ENCODE measurements at places on chromosomes 16 and 17.

GRCh38 chr17:38871247-38872015 lies 1.6 kb downstream of the LASP1 start:
- no peak for DNase-seq

- no peak for DNase-seq
Observed at GRCh38 chr17:7132511-7133094, 18.0 kb upstream of the ASGR2 start.

- DNase-seq: no peak
Observed at GRCh38 chr16:88309174-88309907, 73.4 kb upstream of the ZNF469 start.

- DNase-seq: no peak
Observed at GRCh38 chr16:23679274-23679985, 741 bp downstream of the PLK1 start.

GRCh38 chr17:83180996-83181481 lies 101.6 kb downstream of the METRNL start:
- DNase-seq: no peak

- no peak for DNase-seq
Observed at GRCh38 chr16:56513972-56514371, 5.9 kb downstream of the BBS2 start.

DNA sequence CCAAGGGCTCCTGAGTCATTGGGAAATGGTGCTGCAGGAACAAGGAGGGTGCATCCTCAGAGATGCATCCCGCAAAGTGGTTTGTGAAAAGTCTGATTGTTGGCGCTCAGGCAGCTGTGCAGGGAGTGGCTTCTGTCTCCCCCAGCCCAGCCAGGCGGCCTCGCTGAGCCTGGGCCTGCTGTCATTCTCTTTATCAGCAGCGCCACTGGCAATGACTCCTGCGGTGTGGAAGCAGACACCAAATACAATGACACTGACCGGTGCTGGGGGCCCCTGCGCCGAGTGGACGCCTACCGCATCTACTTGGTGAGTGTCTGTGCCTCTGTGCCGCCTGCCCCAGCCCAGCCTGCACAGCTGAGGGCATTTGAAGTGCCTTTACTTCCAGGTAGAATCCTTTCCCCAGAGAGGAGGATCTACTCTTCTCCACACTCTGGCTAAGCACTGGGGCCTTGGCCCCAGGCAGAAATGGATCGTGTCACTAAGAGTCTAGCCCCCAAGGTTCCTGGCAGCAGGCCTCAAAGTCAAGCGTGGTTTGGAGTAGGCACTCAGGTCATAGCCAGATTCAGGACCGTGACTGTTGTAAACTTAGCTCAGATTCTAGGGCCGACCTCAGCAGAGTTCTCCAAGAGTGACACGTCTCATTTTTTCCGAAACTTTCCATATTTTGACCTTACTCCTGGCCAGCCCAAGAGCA lies 19.3 kb upstream of the NAT9 start:
- DNase-seq: no peak

- DNase-seq: no peak
Observed at GRCh38 chr16:50036426-50036825, 11.4 kb downstream of the CNEP1R1 start.

- DNase-seq: no peak
Observed at GRCh38 chr16:14331020-14331419, 259.9 kb downstream of the MRTFB start.

DNA sequence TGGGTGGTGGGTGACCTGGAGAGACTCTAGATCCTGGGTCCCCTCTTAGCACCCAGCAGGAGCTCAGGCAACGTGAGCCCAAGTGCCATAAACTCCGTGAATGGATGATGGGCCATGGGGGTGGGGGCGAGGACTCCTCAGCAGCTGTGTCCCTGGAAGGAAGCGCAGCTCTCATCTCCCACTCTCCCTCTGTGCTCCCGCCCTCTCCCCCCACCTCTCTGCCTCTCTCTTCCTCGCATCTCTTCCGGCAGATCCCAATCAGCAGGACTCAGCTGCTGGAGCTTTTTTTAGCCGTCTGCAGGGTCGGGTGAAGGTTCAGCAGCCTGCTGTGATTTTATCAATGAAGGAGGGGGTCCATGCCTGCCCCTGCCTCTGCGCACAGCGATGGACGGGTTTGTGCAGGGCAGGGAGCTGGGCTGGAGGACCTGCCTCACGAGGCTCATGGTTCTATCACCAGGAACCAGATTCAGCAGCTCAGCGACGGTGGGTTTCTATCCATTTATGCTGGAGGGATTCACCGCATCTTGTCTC lies 8.3 kb downstream of the CCR7 start:
- DNase-seq: no peak

DNA sequence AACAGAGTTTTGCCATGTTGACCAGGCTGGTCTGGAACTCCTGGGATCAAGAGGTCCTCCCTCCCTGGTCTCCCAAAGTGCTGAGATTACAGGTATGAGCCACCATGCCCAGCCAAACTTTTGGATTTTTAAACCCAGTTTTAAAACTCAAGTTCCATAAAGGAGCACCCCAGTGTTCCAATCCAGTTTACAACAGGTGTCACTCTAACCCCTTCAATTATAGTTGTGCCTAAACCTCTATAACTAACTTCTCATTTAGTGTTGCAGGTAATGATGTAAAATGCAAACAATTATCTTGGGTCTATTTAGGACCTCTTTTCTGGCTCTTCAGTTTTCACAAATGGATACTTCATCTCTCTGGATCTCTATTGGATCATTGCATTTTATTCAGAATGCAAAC lies 7.8 kb upstream of the ADAP2 start:
- DNase-seq: no peak

- DNase-seq: no peak
Observed at GRCh38 chr16:10552998-10553491, 27.4 kb downstream of the EMP2 start.

DNA sequence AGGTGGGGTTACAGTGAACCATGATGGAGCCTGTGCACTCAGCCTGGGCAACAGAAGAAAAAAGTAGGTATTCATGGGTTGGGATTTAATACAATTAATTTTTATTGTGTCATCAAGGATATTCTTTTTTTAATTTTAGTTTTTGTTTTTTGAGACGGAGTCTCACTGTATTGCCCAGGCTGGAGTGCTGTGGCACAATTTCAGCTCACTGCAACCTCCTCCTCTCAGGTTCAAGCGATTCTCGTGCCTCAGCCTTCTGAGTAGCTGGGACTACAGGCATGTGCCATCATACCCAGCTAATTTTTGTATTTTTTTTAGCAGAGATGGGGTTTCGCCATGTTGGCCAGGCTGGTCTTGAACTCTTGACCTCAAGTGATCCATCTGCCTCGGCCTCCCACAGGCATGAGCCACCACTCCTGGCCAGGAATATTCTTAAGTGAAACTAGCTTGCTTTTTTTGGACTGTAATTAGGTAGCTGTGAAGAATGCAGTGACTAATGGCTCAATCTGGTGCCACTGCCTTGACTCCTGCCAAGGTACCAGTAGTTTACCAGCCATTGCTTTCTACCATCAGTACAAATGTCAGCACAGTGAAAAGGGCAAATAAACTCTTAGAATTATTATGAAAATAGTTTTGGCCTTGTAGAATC lies 4.8 kb downstream of the PPM1D start:
- DNase-seq: no peak

GRCh38 chr17:54153423-54153822 lies 330.7 kb downstream of the KIF2B start:
- no peak for DNase-seq

DNA sequence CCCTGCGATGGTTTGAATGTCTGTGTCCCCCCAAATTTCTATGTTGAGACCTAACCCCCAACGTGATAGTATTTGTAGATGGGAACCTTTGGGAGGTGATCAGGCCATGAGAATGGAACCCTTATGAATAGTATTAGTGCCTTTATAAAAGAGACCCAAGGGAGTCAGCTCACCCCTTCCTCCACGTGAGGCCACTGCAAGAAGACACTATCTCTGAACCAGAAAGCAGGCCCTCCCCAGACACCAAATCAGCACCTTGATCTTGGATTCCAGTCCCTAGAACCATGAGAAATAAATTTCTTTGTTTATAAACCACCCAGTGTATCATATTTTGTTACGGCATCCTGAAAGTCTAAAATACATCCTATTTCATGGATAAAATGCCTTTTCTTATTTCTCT lies 64.4 kb upstream of the LRRC37A3 start:
- DNase-seq: no peak

DNA sequence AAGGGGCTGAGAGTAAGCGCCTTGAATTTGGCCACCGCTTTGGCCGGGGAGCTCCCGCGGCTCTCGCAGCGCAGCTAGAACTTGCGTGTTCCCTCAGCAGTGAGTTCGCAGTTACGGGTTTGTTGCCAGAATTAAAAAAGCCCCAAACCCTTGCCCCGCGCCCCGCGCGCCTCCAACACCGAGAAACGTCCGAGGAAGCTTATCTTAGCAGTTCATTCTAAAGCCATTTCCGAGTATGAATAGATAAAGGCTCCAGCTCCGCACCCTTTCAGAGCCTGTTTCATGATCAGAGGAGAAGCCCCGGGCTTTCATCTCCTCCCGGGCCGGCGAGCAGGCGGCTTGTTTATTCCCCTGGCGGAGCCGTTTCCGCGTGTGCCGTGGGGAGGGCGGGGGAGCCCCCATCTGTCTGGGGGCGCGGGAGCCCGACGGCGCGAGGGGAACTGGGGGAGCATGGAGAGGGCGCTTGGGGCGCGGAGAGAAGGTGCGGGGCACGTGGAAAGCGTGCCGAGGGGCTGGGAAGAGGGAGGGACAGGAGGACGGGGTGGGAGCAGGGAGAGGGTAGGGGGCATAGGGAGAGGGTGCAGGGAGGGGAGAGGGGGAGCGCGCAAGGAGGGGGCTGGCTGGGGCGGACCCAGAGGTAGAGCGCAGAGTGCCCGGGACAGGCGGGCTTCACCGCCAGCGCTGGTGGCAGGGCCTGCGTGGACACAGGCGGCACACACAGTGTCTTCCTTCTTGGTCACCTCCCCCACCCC lies 9.9 kb downstream of the TBX4 start:
- DNase-seq: no peak

DNA sequence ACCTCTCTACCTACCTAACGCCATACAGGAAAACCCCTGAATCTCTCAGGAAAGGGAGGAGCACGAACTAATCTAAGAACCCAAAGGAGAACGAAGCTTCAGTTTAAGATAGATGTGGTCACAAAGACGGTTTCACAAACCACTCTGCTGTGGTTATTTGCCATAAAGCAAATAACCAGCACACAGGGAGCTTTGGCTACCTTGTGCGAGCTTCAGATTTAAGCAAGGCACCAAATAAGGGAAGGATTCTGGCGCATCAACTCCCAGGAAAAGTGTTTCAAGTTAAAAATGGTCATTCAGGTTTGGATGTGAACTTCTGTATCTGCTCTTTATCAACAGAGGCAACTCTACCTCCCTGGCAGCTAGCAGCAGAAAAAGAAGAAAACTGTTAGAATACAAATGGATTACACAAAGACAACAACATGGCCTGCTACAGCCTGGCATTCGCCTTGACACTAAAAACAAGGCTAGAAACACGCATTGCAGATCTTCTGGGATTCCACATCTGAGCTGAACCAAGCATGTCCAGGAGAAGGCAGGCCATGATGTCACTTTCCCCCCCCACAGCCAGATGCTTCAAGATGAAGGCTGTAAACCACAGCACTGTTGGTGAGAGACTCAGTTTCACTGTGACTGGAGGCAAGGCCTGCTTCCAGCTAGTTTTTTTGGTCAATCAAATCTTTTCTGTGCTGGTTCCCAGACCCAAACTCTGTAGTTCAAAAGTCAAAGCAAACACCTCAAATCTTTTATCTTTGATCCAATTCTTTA lies 43.6 kb downstream of the SMG6 start:
- DNase-seq: no peak

DNA sequence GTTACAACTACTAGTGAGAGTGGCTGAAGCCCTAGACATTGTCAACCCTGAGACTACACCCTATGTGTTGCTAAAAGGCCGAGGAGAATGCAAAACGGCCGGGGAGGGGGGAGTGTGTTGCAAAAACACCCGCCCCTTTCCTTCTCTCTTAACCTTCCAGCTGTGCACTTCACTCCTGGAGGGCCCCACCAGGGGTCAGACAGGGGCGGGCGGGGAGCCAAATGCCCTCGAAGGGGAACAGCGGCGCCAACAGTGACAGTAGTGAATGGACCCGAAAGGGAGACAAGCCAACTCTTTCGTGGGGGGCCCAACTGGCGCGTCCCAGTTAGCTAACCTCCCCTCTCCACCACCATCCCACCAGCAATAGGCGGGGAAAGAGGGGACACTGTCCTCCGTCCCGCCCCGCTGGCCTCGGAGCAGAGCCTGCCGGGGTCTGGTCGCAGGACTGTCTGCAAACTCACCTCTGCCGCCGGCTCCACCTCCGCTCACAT lies 352 bp downstream of the MARF1 start:
- DNase-seq: no peak

- no peak for DNase-seq
Observed at GRCh38 chr17:49993423-49994060, 1.5 kb downstream of the DLX3 start.

- DNase-seq: no peak
Observed at GRCh38 chr17:319266-319665, 33.3 kb downstream of the RPH3AL start.

- no peak for DNase-seq
Observed at GRCh38 chr16:10992797-10993196, 48.4 kb downstream of the CLEC16A start.

- no peak for DNase-seq
Observed at GRCh38 chr17:15436473-15437302, 30.7 kb downstream of the CDRT4 start.

GRCh38 chr17:36498155-36498554 lies 11.7 kb downstream of the ZNHIT3 start:
- DNase-seq: no peak

DNA sequence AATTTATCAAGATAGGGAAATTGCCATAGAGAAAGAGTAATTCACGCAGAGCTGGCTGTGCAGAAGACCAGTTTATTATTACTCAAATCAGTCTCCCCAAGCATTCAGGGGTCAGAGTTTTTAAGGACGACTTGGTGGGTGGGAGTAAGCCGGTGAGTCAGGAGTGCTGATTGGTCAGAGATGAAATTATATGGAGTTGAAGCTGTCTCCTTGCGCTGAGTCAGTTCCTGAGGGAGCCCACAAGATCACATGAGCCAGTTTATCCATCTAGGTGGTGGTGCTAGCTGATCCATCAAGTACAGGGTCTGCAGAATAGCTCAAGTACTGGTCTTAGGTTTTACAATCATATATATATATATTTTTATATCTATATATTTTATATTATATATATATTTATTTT lies 6.0 kb upstream of the AQP8 start:
- no peak for DNase-seq

GRCh38 chr16:14321542-14321941 lies 250.4 kb downstream of the MRTFB start:
- DNase-seq: no peak
